ENCODE measurements at places on chromosomes 7 and 10.

GRCh38 chr7:143416565-143417149 lies 8.0 kb upstream of the EPHA1 start:
- DNase-seq, result peak; percentile 77

- DNase-seq, result peak; percentile 19
These were observed 24.0 kb downstream of the CCSER2 start for GRCh38 chr10:84352251-84352842.

DNA sequence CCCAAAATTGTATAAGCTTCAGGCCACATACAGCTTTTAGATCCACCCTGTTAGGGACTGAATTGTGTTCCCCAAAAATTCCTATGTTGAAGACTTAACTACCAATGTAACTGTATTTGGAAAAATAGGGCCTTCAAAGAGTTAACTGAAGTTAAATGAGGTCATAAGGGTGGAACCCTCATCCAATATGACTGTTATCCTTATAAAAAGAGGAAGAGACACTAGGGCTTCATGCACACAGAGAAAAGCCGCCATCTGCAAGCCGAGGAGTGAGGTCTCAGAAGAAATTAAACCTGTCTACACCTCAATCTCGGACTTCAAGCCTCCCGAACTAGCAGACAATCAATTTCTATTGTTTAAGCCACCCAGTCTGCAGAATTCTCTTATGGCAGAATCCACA lies 317.9 kb upstream of the NFE2L3 start:
- DNase-seq, result no peak

DNA sequence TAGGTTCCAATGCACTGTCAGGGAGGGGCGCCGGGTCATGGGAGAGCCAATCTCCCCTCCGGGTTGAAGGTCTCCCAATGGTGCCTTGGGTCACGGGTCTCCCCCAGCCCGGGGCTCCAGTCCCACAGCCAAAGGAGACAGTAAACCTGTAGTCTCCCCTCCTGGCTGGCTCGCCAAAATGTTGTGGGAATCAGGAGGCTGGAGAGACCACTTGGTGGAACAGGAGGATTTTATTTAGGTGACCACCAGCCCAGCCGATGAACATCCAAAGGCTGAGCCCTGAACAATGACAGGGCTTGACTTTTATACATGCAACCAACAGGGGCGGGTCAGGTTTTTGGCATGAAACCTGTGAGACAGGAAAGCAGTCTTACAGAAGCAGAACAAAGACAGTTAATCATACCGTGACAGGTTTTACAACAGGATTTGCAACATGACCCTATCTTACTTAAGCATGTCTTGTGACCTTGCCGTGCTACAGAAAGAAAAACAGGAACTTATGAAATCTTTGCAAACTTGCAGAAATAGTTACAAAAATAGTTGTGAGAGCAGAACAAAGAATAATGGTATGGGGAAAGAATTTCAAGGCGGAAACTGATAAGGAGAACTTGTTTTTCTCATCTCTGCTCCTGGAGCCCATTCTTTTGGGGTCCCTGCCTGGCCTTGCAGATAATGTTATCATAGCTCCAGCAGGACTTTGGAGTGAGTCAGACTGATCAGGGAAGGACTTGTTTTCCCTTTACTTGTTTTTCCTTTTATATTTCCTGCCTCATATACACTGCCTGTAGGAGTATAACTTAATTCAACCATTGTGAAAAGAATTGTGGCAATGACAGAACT lies 7.1 kb downstream of the ERV3-1 start:
- DNase-seq, result peak; percentile 29

DNA sequence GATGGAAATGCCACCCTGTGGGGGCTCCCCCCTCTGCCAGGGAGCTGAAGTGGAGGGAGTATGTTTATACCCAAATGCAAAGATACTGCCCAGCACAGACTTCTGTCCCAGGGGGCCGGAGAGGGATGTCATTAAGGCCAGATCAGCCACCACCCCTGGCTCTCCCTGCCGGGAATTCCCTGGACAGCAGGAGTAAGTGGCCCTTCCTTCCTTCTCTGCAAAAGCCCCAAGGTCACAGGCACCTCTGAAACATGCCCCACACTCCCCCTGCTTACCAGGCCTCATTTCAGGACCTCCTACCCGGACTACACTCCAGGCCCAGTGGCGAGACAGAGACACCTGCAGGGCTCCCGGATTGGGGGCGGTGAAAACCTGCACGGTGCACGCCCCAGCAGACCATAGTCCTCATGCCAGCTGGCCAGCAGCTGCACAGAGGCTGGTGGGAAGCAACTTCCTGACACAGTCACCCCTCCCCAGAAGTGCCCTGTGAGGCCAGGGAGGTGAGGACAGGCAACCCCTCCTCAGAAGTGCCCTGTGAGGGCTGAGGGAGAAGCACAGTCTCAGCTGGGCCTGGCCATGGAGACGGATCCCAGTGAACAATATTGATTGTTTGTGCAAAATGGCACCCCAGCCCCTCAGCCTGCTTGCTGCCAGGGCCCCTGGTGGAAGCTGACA lies 33.0 kb upstream of the RET start:
- DNase-seq, result no peak

- no peak for DNase-seq
These were observed 70.0 kb upstream of the CYP26C1 start for GRCh38 chr10:92990615-92991014.

GRCh38 chr7:221978-222715 lies 29.8 kb downstream of the FAM20C start:
- DNase-seq, result no peak

- no peak for DNase-seq
These were observed 717.5 kb upstream of the LRRN3 start for GRCh38 chr7:110373416-110373815.
